ENCODE measurements at places on chromosomes 2 and 18.

GRCh38 chr18:11052800-11053199 is 96.6 kb downstream of the PIEZO2 start:
- DNase-seq, result no peak

GRCh38 chr2:218033590-218034496 is 31.0 kb upstream of the TNS1 start:
- DNase-seq, result no peak

DNA sequence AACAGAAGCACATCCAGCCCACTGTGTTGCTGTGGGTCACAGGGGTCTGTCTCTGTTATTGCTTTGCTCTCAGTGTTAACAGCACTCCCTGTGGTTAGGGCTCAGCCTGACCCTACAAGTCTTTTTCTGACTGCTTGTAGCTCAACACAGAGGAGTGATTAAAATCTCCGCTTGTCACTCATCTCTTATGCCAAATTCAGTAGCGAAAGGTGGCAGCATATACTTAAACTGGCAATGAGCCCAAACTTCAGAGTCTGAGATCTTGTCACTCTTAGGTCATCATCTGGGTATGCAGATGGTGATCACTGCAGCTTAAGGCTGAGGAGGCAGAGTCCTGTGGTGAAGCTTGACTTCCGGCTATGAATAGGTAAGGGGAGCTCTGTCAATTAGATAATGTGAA is 63.3 kb upstream of the CSRNP3 start:
- no peak for DNase-seq

DNA sequence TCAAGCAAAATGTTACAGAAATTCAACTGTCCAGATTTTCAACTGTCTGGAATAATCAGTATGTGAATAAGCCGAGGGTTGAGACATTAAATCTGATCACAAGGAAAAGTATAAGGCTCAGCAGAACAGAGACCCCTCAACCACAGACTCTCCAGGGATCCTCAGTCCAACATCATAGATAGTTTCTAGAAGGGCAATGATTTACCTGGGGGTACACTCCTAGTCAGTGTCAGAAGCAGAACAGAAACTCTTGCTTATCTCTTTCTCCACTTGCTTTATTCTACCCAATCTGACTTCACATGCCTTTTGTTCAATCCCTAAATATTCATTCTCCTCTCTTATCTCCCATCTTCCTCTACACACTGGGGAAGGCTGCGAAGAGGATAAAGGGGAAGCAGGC is 36.4 kb downstream of the ICOS start:
- no peak for DNase-seq

- no peak for DNase-seq
Observed at GRCh38 chr2:135124924-135125886, 73.1 kb downstream of the RAB3GAP1 start.

GRCh38 chr18:61651880-61652268 is 240.9 kb downstream of the RNF152 start:
- no peak for DNase-seq

Measured in dorsolateral prefrontal cortex (tissue), 122 donors.